ENCODE measurements at places on chromosomes 13 and 19. TPM values are rescaled to one million over a fixed set of nuclear protein-coding genes. Genes with fewer than 3 reads are reported as not detected.
A peak's percentile ranks its signal among the peaks of the same experiment; 100 is the strongest.

- no peak overlapping the region for H3K27ac ChIP-seq
- H3K4me3 ChIP-seq = peak overlapping the region; percentile 66
- H3K27me3 ChIP-seq = peaks cover 8% of the 10 kb centered on the region
Observed at GRCh38 chr13:21075379-21076249, 14.2 kb upstream of the LATS2 start.

DNA sequence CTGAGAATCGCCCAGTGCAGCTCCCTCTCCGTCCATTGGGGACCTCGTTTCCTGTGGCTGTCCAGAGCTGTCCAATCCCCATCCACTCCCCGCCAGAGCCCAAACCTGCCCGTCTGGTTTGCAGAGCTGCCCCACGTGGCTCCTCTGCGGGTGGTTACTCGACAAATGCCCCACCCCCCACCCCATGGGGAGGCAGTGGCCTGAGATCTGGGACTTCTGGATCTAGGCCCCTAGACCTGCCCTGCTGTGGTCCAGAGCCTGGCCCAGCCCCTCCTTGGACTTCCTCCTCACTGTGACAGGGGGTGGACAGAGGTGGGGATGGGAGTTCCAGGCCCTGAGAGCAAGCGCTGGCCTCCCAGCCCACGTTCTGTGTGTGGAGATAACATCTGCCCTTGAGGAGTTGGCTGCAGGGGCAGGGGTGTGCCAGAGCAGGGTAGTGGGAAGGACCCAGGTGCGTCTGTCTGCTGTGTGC, 29.1 kb downstream of the PAK4 start:
- H3K4me1 ChIP-seq = peaks cover 10% of the 10 kb centered on the region
- no peak for DNase-seq
- H3K4me3 ChIP-seq = no peak overlapping the region
- H3K27ac ChIP-seq = no peak overlapping the region
- H3K36me3 ChIP-seq = no peaks in the 10 kb centered on the region

Gene ZNF208
- 1.7 TPM for total RNA-seq

Gene ZNF610
- total RNA-seq = 0.64 TPM

DNA sequence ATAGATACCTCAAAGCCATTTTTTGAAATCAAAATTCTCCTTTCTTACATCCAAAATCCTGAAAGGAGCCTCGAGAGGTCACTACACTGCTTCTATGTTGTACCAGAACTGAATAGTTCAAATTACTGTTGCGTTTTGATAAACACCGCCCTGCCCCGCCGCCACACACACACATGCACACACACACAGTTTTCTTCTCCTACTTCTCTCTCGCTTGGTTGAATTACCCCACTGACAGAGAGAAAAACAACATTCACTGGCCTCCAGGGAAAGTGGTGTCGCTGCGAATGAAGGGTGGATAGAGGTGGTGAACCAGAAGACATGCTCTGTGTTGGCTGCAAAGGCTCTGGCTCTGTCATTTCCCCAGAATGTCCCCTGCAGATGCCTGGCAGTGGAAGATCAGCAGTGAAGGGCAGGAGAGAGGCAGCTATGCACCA, 183.4 kb upstream of the RFC3 start:
- H3K27me3 ChIP-seq = peaks cover 1% of the 10 kb centered on the region
- peaks cover 22% of the 10 kb centered on the region for H3K4me1 ChIP-seq
- no peaks in the 10 kb centered on the region for H3K36me3 ChIP-seq
- no peak for DNase-seq
- H3K4me3 ChIP-seq = no peak overlapping the region
- no peak overlapping the region for H3K27ac ChIP-seq

GRCh38 chr13:36774931-36775330, 44.1 kb upstream of the RFXAP start:
- no peaks in the 10 kb centered on the region for H3K36me3 ChIP-seq
- H3K4me3 ChIP-seq = no peak overlapping the region
- H3K27ac ChIP-seq = no peak overlapping the region
- H3K27me3 ChIP-seq = peaks cover 19% of the 10 kb centered on the region
- DNase-seq = no peak
- H3K4me1 ChIP-seq = no peaks in the 10 kb centered on the region

DNA sequence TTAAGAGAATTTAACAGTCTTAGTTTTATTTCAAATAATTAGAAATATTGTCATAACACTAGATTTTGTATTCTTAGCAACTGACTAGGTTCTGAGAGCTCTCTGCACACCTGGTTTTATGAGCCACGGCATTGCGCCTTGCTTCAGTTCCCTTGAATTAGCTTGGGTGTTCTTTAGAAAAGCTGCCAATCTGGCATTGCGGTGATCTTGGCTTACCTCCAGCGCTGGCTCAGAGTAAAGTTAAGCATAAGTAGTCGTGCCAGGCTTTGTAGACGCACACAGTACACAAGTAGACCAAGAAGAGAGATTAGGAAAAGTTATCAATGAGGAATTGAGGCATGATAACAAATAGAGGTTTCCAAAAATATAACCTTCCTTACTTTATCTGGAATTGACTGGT, 45.7 kb downstream of the TPP2 start:
- H3K36me3 ChIP-seq = peaks cover 39% of the 10 kb centered on the region
- H3K4me3 ChIP-seq = no peak overlapping the region
- no peaks in the 10 kb centered on the region for H3K27me3 ChIP-seq
- DNase-seq = no peak
- H3K4me1 ChIP-seq = peaks cover 10% of the 10 kb centered on the region

Gene SIGLEC8
- total RNA-seq = not detected

DNA sequence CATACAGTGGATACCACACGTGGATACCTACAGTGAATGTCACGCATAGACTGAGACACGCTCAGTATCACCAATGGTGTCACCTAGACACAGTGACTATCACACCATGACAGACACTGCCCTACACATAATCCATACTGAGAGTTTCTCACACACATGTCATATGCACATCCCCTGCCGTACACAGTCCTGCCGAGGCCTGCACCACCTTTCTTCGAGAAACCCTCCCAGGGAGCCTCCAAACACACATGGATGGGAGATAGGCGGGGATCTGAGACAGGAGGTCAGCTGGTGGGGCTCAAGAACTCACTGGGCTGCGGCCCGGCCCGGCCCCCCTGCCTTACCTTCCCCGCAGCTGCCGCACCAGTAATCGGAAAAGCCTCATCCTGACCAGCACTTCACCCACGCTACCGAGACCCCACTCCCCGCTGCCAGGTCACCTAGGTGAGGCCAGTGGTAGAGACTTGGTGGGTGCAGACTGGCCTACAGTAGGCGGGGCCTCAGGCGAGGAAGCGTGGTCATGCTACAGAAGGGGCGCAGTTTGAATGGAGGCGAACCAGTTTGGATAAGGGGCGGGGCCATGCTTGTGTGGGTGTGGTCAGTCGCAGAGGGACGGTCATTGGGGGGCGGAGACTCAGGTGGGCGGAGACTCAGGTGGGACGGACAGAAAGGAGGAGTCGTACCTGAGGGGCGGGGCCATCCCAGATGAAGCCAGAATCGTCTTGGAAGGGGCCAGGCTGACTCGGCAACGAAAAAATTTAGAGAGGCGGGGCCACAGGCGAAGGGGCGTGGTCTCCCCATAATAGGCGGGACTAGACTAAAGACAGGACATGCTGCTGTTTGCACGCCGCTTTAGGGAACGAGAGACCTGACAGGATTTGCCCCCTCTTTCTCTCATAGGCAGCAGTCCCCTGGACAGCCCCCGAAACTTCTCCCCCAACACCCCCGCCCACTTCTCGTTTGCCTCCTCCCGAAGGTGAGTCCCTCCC, 2.1 kb downstream of the MAST1 start:
- no peaks in the 10 kb centered on the region for H3K36me3 ChIP-seq
- DNase-seq = peak; percentile 67
- peaks cover 26% of the 10 kb centered on the region for H3K4me1 ChIP-seq
- H3K27ac ChIP-seq = no peak overlapping the region

Gene IGFL1
- not detected for total RNA-seq

DNA sequence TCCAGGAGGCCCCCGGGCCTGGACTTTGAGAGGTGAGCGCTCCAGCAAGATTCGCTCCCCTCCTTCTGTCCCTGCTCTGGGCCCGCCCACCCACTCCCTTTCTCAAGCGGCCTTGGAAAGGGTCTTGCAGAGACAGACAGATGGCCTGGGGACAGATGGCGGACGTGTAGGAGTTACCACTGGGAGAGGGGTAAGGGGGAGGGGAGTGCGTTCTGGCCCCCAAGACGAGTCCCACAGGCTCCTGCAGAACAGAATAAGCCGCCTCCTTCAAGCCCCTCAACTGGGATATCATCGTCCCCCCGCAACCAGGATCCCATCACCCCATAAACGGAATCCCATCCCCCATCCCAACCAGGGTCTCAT, 3.6 kb upstream of the TNFAIP8L1 start:
- no peak overlapping the region for H3K27ac ChIP-seq
- DNase-seq = no peak
- H3K36me3 ChIP-seq = no peaks in the 10 kb centered on the region
- H3K4me1 ChIP-seq = peaks cover 27% of the 10 kb centered on the region

GRCh38 chr13:52026246-52026626, 1.7 kb downstream of the UTP14C start:
- no peak for DNase-seq
- no peak overlapping the region for H3K27ac ChIP-seq
- H3K4me1 ChIP-seq = peaks cover 11% of the 10 kb centered on the region
- H3K27me3 ChIP-seq = no peaks in the 10 kb centered on the region

DNA sequence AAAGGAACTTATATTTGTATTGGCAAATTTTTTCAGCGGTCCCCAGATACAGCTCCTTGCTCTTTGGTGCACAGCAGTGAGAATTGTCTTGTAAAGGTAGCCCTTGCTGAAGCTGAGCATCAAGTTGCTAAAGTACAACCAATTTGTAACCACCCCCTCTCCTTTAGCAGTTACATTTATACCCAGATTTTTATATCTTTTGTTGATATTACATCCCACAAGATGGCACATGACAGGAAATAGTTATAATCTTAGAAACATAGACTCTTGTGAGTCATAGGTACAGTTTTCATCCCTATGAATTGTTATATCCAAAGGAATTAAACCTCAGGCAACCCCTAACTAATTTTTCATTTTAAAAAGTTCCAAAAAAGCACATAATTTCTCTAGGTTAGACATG, 523.0 kb upstream of the SLITRK1 start:
- H3K4me1 ChIP-seq = no peaks in the 10 kb centered on the region
- no peak overlapping the region for H3K4me3 ChIP-seq
- no peak for DNase-seq

- H3K27me3 ChIP-seq = peaks cover 5% of the 10 kb centered on the region
- H3K27ac ChIP-seq = no peak overlapping the region
- H3K36me3 ChIP-seq = no peaks in the 10 kb centered on the region
Observed at GRCh38 chr13:21054313-21054712, 7.1 kb downstream of the LATS2 start.

DNA sequence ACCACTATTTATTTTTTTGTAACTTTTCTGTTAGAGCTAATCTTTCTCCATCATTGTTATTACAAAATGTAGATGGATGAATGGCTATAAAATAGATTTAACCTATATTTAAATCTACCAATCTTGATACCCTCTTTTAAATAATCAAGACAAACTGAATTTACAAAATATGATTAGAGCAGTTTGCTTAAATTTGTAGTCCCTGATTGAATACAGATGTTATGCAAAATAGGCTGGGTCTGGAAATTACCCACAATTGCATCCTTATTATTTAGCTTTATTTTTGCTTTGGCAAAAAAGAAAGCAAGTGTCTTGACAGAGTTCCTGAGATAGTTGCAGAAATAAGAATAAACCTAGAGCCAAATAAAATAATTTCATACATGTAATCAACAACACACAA, 352.8 kb downstream of the KLF12 start:
- H3K27me3 ChIP-seq = no peaks in the 10 kb centered on the region
- peaks cover 36% of the 10 kb centered on the region for H3K36me3 ChIP-seq
- H3K4me3 ChIP-seq = no peak overlapping the region
- H3K4me1 ChIP-seq = peaks cover 20% of the 10 kb centered on the region
- no peak for DNase-seq
- H3K27ac ChIP-seq = no peak overlapping the region

GRCh38 chr13:31015199-31015598, 82.7 kb downstream of the TEX26 start:
- H3K4me3 ChIP-seq = no peak overlapping the region
- H3K4me1 ChIP-seq = no peaks in the 10 kb centered on the region
- H3K36me3 ChIP-seq = no peaks in the 10 kb centered on the region
- H3K27me3 ChIP-seq = peaks cover 14% of the 10 kb centered on the region
- no peak overlapping the region for H3K27ac ChIP-seq

Gene SLC7A10
- total RNA-seq = not detected

- no peak for DNase-seq
- no peak overlapping the region for H3K27ac ChIP-seq
- H3K4me3 ChIP-seq = no peak overlapping the region
Observed at GRCh38 chr19:46530636-46531035, 35.0 kb upstream of the PNMA8B start.

GRCh38 chr19:28435551-28436271, 777.2 kb downstream of the UQCRFS1 start:
- H3K36me3 ChIP-seq = no peaks in the 10 kb centered on the region
- no peak overlapping the region for H3K27ac ChIP-seq
- peaks cover 2% of the 10 kb centered on the region for H3K27me3 ChIP-seq
- H3K4me1 ChIP-seq = no peaks in the 10 kb centered on the region
- no peak overlapping the region for H3K4me3 ChIP-seq
- no peak for DNase-seq

GRCh38 chr19:15253513-15253912, 21.3 kb upstream of the EPHX3 start:
- DNase-seq = no peak
- H3K4me3 ChIP-seq = no peak overlapping the region
- peaks cover 34% of the 10 kb centered on the region for H3K36me3 ChIP-seq
- H3K4me1 ChIP-seq = no peaks in the 10 kb centered on the region
- H3K27ac ChIP-seq = no peak overlapping the region
- no peaks in the 10 kb centered on the region for H3K27me3 ChIP-seq

Gene LRP3
- total RNA-seq = 0.84 TPM

- peaks cover 52% of the 10 kb centered on the region for H3K4me1 ChIP-seq
- H3K4me3 ChIP-seq = peak overlapping the region; percentile 74
- peak overlapping the region; percentile 85 for H3K27ac ChIP-seq
- peak; percentile 78 for DNase-seq
- H3K36me3 ChIP-seq = no peaks in the 10 kb centered on the region
Observed at GRCh38 chr19:18023622-18024251, 15.8 kb downstream of the ARRDC2 start.

DNA sequence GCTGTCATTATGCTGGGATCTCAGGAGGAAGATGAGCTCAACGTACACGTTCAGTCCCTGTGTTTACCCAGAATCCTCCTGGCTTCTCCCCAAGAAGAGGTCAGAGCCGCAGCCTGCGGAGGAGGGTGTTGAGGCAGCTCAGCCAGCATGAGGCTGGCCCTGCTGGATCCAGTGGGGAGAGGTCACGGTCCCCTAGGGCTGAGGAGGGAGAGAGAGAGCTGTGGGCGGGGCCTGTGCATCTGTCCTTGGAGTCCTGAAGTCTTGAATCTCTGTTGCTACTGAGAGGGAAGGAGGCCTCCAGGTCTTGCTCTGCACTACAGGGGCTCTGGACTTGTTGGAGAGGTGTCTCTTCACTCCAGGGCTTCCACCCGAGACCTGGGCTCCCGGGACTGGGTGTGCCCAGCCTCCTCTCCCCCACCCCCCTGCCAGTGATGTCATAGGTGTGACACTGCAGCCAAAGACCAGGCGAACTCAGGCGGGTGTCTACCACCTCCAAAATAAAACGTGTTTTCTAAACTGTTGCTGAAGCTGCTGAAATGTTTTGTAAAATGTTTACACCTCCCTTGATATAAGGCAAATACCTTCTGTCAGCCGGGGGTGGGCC, 77.9 kb upstream of the KCTD15 start:
- no peak for DNase-seq
- H3K27ac ChIP-seq = no peak overlapping the region
- H3K4me1 ChIP-seq = no peaks in the 10 kb centered on the region
- no peak overlapping the region for H3K4me3 ChIP-seq

All from activated naive CD4-positive, alpha-beta T cell treated with anti-CD3 and anti-CD28 coated beads for 36 hours (primary cell).